AG09309 (cell line): ENCODE measurements at places on chromosomes 7 and 10.
A peak's percentile ranks its signal among the peaks of the same experiment; 100 is the strongest.

DNA sequence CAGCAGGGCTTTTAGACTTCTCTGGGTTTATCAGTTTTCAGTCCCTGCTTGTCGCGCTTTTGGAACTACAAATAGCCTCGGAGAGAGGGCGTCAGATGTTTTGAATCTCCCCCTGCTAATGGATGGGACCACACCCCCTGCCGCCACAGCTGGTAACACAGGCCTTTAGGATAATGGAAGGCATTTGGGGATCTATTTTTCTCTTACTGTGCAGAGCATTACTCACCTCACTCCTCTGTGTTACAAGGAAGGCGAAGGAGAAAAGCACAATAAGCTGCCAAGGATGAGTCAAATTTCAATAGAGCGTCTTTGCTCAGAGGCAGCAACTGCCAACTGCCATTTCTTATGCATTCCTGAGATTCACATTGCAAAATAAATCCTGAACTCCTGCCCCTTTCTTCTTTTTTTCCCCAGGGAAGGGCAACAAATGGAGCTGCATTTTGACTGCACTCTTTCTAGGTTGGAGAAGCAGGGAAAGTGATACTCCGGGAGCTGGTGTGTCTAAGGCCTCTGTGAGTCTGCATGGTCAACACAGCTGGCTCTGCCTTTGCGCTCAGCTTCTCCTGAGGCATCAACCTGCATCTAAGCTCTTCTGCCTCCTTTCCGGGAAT is 31.5 kb upstream of the SMNDC1 start:
- peak; percentile 96 for DNase-seq

GRCh38 chr7:107274506-107274905 is 105.7 kb downstream of the HBP1 start:
- DNase-seq = no peak

GRCh38 chr10:49734676-49735075 is 27.4 kb downstream of the OGDHL start:
- DNase-seq = no peak

DNA sequence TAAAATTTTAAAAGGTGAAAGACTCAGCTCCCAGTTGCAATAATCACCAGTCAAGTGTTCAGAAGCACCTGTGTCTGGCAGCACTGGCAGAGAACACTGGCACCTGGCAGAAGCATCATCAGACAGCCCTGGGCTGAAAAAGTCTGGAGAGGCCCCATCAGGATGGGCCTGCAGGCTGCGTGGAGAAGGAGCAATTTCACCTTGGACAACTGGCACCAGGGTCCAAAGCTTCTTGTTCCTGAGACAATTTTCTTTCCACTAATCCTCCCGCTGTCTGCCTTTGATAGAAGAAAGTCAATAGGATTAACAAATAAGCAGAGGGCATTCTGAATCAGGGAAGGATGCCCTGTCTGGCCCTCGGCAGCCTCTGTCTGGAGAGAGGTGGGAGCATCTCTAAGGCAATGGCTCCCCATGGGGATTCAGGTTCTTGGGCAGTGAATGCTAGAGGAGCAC is 6.5 kb downstream of the COBL start:
- no peak for DNase-seq

DNA sequence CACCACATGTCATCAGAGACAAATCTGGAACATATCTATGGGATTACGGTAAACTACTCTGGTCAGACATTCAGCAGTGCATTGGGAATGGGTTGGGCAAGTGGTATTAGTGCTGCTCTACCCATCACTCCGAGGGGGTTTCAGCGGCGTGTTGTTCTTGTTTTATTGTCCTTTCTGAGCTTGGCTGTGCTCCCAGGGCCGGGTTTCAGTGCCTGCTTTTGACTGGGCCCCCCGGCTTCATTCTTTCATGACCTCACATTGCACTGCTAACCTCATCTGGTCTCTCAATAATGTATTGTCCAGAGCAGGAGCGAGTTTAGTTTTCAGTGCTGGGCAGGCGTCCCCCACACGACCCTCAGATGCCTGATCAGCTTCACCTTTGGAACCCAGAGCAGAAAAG is 364.6 kb downstream of the PAXIP1 start:
- DNase-seq = no peak

GRCh38 chr10:72123616-72124015 is 35.3 kb upstream of the SPOCK2 start:
- no peak for DNase-seq

GRCh38 chr7:82722946-82723345 is 279.4 kb upstream of the CACNA2D1 start:
- no peak for DNase-seq

- no peak for DNase-seq
These were observed 79.0 kb upstream of the TMEM168 start for GRCh38 chr7:112869111-112869774.

DNA sequence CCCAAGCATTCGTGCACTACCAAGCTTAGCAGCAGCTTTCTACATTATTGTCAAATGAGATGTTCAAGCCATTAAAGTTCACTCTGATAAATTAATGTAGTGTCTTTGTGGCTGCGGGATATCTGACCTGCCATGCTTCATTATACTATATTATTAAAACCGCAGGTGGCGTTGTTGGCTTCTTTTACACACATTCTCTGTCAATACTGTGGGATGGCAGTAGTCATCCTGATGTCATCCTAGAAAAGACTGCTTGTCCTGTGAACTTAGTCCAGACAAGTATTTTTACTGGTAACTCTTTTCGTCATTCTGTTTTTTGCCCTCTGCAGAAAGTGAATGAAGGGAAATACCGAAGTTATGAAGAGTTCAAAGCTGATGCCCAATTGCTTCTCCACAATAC is 103.9 kb downstream of the ZMYND11 start:
- no peak for DNase-seq

GRCh38 chr7:155907450-155908200 is 95.4 kb upstream of the SHH start:
- no peak for DNase-seq

DNA sequence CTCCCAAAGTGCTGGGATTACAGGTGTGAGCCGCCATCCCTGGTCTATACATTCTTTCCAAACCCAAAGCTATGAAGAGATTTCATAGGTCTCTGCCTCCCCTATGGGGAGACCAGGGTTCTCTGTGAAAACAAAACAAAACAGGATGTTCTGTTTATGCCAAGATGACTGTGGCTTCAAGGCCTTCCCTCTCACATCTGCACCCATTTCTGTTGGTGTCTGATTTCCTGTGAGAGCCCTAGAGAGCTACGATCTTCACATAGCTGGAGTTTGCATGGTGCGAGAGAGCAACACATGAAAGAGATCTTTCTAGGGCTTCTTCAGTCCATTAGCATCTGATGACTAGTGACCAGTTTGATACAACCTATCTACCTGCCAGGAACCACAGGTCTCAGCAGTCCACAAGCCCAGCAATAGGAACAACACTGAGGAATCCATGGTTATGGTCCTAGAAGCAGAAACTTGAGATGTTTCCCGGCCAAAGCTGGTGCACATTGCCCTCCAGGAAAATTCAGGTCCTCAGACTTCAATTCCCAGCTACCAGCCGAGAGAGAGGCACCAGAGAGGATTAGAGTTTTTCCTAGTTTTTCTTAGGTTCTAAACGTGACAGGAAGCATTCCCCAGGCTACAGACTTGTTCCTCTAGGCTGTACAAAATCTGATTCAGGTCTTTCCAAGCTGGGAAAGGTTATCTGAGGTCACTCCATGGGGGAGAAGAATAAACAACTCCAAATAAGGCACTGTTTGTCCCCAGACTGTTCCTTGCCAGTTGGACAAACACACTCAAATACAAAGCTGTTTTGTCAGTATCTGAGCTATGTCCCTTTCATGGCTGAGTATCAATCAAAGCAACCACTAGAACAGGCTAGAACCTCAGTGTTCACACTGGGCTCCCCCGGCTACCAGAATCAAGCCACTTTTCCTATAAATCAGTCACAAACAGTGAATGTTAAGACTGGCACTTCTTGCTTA is 259.7 kb downstream of the CALN1 start:
- no peak for DNase-seq

DNA sequence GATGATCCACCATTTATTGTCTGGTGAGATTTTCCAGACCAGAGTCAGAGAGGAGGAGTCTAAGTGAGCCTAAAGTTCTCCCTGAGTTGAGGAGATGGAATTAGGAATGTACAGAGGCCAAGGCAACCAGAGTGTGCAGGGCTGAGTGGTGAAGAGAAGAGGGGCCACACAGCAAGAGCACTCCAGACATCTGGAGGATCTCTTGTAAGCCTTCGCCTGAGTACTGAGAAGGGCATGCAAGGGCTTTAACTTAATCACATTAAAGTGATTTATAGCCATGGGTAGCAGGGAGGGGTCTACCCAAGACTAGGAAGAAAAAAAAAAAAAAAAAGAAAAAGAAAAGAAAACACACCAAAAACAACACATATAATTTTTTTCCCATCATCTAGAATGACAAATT is 1190.4 kb downstream of the GATA3 start:
- DNase-seq = no peak

GRCh38 chr10:90418869-90419652 is 438.8 kb downstream of the HTR7 start:
- peak; percentile 13 for DNase-seq

GRCh38 chr10:117096599-117097201 is 41.4 kb downstream of the VAX1 start:
- DNase-seq = no peak

DNA sequence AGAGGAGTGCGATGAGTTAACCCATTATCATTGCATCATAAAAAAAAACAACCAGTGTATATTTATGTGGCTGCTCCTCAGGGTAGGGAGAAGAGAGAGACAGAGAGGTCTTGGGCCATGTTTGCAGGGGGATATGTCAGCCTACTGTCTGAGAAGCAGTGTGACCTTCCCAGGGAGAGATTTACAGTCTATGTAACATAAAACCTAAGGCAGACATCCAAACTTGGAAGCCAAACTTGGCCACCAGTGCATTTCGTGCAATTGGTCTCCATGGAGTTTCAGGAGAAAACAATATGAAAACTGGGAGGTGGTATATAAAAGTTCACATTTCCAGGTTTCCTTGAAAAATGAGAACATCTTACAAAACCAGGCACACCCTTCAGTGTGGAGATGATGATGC is 85.9 kb upstream of the CXCL12 start:
- no peak for DNase-seq

GRCh38 chr10:123787566-123787965 is 104.0 kb downstream of the CPXM2 start:
- DNase-seq = no peak

- no peak for DNase-seq
These were observed 162.1 kb upstream of the RNF32 start for GRCh38 chr7:156478486-156478885.

DNA sequence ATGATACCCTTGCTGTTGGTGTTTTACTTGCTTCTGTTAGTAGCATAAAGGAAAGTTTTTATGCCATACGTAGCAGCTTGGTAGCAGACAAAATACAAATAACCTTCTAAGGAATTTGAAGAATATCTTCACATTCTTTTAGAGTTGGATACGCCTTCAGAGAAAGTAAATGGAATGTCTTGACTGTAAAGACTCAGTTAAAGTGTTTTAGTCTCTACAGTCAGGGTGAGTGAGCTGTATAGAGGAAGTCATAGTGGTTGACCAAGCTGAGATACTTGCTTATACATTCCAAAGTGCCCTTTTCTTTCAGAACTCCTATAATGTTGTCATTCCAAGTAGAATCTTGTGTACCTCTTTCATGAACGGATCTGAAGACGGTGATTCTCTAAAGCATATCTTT is 37.7 kb downstream of the RABGEF1 start:
- DNase-seq = no peak

- no peak for DNase-seq
These were observed at the start of gene PNLIP for GRCh38 chr10:116545756-116546155. TSS of gene PNLIP (plus strand) at chr10:116545931. CDS start at chr10:116546093, 162 bp downstream.

DNA sequence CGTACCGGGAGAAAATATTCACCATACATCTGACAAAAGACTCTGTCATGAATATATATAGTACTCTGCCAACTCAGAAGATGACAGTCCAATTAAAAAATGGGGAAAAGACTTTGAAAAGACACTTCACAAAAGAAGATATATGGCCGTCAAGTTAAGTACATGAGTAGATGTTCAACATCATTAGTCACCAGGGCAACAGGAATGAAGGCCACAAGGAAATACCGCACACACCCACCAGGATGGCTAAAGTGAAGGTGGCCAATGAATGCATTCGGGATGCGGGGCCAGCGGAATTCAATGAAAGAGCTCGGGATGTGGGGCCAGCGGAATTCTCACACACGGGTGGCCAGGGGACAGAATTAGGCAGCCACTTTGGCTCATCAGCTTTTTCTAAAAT is 42.2 kb downstream of the MAD1L1 start:
- no peak for DNase-seq

DNA sequence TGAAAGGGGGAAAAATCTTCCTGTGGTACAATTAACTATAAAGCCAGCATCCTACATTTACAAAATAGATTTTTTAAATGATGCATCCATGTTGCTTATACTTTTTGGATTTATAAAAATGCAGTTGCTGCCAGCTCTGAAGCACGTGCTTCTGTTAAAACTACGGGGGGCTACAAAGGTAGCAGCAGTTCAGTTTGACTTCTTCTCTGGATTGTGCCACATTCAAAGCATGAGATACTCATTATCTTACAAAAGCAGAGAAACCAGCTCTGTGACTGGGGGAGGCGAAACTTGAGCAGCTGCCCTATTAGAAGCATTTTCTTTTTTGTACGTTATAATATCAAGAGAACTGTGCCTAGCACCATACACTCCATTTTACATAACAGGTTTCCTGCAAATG is 31.1 kb downstream of the NEUROD6 start:
- no peak for DNase-seq

DNA sequence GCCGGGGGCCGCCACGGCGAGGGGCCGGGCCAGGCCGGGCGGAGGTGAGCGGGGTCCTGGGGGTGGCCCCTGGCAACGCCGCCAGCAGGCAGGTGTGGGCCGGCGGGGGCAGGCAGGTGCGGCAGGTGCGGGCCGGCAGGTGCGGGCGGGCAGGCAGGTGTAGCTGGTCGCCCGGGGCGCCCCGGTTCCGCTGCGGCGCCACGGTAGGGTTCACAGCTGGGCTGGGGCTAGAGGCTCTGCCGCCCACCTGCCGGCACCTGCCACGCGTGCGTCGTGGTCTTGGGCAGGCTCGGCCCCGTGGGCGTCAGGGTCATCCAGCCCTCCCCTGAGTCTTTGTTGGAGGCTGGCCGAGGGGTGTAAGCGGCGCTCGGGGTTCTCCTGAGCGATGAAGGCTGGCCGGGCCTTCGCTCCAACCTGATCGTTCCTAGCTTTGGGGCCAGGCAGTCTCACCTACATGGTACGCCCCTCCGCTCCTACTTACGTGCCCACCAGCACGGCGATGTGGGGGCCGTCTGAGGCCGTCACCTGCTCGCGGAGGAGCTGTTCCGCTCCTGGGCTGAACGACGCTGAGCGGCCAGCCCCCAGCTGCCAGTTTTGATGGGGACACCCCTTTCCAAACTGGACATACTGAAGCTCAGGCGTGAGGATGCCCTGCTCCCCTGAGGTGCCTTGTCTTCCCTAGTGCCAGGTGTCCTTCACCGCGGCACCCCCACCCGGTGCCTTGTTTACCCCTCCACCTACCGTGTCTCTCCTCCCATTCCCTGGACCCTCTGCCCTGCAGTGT is 493 bp downstream of the ZMIZ2 start:
- no peak for DNase-seq
